ENCODE measurements at places on chromosomes 13 and 19.

DNA sequence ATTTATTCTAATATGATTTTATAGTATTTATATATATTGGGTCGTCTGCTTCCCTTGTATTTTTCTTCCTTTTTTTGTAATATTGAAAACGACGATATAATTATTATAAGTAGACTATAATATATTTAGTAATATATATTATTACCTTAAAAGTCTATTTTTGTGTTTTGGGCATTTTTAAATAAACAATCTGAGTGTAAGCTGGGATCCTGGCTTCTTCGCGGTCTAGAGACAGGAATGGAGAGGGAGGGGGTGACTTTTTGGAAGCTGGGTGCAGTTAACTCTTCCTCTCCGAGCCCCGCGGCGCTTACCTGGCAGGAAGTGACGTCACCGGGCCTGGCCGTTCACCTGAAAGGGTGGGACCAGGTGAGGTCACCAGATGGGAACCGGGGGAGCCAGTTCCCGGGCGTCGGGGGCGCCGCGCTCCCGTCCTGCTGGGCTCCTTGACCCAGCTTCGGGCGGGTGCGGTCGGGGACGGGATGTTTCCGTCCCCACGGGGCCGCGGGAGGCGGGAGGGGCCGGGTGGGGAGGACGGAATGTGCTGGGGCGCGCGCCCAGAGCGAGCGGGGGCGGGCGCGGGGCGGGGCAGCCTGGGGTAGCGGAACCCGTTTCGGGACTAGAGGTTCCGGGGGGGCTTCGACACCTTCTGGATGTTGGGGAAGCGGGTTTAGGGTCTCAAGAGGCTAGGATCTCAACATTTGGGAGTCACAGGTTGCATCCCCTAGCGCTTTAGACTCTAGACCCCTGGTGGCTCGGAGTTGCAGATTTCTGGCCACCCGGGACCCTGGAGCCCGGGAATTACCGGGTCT lies 2.8 kb downstream of the ZFP36 start:
- DNase-seq: peak; percentile 77

DNA sequence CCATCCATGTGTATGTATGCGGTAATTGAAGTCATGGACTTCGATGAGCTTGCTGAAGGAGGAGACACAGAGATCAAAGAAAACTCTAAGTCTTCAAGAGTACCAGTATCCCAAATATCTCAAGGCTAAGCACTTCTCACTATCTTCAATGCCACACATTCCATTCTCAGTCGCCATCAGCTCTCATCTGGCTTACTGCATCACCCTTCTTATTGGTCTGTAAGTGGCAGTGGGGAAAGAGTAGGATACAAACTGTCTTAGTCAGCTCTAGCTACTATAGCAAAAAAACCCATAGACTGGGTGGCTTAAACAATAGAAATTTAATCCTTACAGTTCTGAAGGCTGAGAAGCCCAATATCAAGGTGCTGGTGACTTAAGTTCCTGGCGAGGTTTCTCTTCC lies 218.7 kb downstream of the POSTN start:
- DNase-seq: no peak

- no peak for DNase-seq
Measured at GRCh38 chr19:51000981-51001380, 423 bp downstream of the KLK8 start.

GRCh38 chr19:5820785-5821184 lies 15.9 kb downstream of the NRTN start:
- DNase-seq: no peak

DNA sequence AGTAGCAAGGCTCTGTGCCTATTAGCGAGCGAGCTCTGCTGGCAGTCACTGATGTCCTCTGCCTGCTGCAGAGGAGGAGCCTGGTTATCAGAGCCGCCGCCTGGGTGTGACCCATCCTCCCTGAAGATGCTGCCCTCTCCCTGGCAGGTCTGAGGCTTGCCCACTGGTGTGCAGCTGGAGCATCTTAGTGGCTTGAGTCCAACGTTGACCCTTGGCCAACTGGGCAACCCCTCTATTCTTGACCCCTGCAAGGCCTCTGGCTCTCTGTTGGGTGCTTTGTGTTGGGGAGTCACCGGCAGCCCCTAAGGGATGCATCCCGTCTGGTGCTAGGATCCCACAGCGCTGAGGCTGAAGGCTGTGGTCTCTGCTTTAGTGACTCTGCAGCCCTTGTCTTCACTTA lies 277.9 kb upstream of the SOX1 start:
- no peak for DNase-seq

DNA sequence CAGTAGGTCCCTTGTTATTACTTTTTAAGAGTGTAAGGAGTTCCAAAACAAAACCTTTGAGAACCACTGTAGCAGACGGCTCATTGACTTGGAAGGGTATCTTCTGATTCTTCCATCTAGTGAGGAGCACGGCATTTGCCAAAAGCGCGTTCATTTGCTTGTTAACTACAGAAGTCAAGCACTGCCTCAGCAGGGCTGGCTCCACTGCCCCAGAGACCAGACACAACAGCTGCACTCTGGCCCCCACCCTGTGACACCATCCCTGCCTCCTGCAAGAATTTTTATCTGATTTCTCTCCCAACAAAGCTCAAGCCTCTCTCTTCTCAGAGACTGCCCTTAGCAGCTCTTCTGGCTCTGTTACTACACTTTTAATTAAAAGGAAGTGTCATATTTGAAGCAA lies 20.7 kb upstream of the XPO4 start:
- DNase-seq: no peak

DNA sequence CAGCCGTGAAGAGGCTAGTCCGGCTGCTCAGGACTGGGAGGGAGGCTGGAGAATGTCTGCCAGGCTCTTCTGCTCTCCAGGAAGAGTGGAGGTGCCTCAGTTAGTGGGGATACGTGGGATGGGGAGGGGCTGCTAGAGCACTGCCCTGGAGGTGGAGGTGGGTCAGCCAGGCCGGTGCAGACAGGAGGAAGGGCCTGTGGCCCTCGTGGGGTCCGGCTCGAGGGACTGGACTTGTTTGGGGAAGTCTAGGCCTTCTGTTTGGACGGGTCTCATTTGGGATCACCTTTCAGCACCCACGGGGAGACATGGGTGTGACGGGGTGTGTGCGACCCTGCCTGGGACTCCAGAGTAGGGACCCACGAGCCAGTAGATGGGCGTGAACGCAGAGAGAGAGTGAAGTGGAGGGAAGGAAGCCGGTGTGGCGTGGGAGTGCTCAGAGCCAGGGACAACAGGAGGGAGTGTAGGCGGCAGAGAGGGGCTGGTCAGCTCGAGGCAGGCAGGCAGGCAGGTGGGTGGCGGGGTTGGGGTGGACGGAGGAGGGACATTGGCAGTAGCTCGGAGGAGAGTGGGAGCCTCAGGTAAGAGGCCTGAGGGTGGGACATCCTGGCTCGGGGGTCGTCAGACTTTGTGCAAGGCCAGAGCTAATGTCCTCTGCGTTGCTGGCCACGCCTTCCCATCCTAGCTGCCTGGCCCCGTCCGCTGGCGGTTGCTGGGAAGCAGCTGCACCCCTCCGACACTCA lies 11.5 kb downstream of the EPN1 start:
- DNase-seq: no peak

- no peak for DNase-seq
Measured at GRCh38 chr13:58032676-58033460, 401.3 kb downstream of the PCDH17 start.

DNA sequence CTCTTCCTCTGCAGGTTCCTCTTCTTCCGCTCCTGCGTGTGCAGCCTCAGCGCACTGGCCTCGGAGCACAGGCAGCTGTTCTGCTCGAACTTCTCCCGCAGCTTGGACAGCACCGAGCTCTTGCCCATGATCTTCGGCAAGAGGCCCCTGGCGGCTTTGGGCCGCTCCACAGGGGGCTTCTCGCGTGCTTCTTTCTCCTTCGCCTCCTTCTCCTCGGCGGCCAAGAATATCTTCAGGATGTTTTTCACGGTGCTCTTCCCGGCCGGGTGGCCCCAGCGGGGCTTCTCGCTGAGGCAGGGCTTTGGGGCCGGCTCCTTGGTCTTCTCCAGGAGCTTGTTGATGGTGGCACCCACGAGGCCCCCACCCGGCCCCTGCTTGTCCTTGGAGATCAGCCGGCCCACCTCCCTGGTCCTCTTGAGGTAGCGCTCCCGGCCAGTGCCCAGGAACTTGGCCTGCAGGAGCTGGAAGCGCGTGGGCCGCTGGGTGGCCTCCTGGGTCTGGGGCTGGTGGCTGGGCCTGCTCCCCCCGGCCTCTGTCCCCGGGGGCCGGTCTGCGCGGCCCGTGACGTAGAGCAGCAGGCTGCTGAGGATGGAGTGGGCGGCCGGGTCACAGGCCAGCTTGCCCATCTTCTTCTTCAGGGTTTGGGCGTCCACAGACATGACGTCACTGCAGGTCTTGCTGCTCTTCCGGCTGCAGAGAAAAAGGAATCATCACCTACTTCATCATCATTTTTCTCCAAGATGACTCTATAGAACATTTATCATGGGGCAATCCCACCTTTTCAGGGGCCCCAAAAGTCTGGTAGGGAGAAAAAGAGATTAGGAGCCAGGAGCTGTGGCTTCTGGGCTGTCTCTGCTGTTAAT lies 43.8 kb upstream of the GRTP1 start:
- no peak for DNase-seq

DNA sequence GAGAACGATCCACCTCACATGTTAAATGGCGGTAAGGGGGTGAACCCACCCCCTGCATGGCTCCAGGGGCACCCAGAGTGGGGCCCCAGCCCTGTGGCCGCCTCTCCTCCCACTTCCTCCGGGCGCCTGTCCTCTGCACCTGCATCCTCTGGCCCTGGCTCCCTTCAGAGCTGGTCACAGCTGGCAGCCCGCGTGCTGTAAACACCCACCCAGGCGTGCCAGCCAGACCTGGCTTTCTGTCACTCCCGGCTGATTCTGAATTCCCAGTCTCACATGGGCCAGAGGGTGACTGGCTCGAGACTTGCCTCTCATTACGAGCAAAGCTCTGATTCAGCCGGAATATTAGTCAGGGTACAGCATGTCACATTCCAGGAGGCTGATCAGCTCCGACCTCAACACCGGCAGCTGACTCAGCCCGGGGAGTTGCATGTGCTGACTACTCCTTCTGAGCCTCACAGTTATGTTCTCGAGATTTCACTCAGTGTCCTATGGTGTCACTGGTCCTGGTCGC lies 75.1 kb downstream of the GNG7 start:
- DNase-seq: peak; percentile 97

DNA sequence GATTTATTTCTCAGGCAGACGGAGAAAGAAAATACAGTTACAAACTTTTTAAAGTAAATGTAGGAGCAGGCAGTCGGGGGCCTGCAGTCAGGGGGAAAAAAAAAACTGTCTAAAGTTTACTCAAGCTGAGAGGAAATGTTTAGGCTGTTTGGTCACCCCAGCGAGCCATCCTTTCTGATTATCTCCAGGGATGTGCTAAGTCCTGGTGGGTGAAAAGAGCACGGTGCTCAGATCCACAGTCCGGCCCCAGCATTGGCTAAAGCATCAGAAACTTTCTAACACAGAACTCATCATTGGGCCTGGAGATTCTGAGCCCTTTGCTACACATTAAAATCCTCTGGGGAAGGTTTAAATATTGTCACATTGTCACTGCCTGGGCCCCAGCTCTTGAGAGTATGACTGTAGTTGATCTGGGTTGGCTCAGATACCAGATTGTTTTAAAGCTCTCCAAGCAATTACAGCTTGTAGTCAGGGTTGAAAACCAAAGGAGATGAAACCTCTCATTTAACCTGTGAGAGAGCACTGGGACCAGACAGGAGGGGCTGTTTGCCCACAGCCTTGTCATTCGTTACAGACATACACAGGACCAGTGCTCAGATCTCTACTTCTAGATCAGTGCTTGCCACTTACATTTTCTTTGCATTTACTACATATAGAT lies 131.1 kb upstream of the HTR2A start:
- DNase-seq: no peak

DNA sequence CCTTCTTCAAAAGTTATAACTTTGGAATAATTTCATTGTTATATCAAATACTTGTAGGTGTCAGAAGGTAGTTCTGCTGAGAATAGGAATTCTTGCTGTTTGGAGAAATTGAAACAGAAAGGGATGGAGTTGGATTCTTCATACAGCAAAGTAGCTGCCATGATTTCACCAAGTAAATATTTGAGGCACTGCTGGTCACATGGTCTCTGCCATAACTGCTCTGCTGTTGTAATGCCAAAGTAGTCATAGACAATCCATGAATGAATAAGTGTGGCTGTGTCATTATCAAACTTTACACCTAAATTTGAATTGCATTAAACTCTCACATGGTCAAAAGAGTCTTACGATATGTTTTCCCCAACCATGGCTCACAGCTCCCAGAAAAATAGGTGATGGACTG lies 308.6 kb downstream of the GPC6 start:
- no peak for DNase-seq

- DNase-seq: no peak
Measured at GRCh38 chr13:84607261-84608013, 725.2 kb upstream of the SLITRK1 start.

- no peak for DNase-seq
Measured at GRCh38 chr13:50072676-50073075, 57.4 kb downstream of the KCNRG start.

GRCh38 chr19:50311723-50312635 lies 17.2 kb downstream of the KCNC3 start:
- DNase-seq: peak; percentile 20

DNA sequence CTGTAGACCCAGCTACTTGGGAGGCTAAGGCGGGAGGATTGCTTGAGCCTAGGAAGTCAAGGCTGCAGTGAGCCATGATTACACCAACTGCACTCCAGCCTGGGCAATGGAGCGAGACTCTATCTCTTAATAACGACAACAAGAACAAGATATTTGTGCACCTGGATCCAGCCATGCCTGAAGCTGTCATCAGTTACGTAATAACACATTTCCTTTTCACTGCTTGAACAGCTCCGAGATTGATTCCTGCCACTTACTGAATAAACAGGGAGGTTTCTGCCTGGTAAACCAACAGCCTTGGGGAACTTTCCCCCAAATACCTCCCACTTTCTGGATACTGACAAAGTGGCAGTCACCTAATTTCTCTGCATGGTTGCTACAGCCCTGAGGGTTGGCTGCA lies 5.4 kb downstream of the KANK2 start:
- no peak for DNase-seq

- no peak for DNase-seq
Measured at GRCh38 chr13:50104493-50104892, 89.2 kb downstream of the KCNRG start.

- DNase-seq: no peak
Measured at GRCh38 chr19:53894707-53895106, 12.7 kb downstream of the PRKCG start.

GRCh38 chr19:39224910-39225309 lies 19.9 kb downstream of the IFNL3 start:
- no peak for DNase-seq

- no peak for DNase-seq
Measured at GRCh38 chr19:27962264-27962663, 1250.7 kb downstream of the UQCRFS1 start.

DNA sequence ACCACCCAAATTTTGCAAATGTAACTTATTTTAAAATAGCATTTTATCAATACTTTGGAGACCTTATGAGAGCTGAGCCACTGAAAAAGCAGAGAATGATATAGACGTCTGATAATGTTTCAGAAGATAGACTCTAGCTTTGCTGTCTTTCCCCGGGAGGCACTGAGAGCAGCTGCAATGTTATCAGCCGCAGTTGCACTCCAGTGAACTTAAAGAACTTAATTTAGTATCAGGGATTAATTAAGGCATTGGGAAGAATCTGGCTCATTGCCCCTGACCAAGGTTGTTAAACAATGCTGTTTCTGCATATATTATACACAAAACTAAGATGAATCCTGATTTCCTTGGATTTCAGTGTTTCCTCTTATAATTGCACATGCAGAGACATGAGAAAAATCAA lies 75.7 kb upstream of the SGCG start:
- no peak for DNase-seq
